ENCODE measurements at places on chromosomes 7 and 10. TPM values are rescaled to one million over a fixed set of nuclear protein-coding genes. Genes with fewer than 3 reads are reported as not detected.

MGAM2 gene
- total RNA-seq = 28.3 TPM

TMEM225B gene
- total RNA-seq = 0.52 TPM

DNA sequence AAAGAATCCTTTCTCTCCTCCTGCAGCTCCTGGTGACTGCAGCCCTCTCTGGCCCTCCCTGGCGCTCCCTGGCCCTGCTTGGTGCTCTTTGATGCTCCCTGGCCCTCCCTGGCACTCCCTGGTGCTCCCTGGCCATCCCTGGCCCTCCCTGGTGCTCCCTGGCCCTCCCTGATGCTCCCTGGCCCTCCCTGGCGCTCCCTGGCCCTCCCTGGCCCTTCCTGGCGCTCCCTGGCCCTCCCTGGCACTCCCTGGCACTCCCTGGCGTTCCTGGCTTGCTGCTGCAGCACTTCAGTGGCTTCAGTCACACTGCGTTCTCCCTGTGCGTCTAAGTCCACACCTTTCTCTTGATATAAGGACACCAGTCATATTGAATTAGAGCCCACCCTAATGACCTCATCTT is 15.2 kb upstream of the FGFR2 start:
- no peak for DNase-seq

- DNase-seq = no peak
Observed at GRCh38 chr7:123472327-123472726, 62.1 kb downstream of the IQUB start.

- no peak for DNase-seq
Observed at GRCh38 chr10:79230850-79231249, 116.4 kb upstream of the PPIF start.

- no peak for DNase-seq
Observed at GRCh38 chr10:108989976-108990375, 933.3 kb downstream of the XPNPEP1 start.

GRCh38 chr7:26329520-26330255 is 38.0 kb downstream of the SNX10 start:
- DNase-seq = no peak
